ENCODE measurements at places on chromosomes 6 and 20.

DNA sequence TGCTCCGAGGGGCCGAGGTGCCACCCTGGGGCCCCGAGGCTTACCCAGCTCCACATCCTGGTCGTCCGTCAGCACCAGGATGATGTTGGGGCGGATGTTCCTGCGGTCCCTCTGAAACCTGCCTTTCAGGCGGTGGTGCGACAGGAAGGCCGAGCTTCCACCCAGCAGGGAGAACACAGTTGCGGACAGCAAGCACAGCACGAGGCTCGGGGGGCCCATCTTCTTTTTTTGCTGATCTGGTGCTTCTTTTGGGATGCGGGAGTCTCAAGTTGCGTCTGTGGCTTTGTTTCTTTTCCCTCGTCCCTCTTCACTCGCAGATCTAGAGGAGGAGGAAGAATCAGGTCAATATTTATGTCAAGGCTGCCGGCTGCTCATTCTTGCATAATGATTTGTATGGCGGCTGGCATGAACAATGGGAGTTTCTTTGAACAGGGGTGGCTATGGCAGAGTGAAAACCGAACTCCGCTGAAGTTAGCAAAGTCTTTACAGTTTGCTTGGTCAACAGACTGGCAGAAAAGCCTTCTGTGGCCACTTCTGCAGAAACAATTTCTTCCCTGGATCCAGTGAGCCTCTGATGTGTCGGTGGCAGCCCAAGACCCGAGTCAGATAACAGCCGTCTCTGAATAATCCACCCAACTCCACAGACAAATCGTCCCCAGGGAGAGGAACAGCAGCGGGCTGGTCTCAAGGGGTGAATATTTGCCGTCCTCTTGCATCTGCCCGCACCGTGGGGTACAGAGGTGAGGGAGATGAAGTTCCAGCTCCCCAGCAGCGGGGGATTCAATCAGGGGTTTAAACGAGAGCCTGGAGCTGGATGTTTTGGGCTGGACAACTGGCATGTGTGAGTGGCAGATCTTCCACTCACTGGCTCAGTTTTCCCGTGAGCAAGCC lies 27.9 kb downstream of the SULF2 start:
- no peak for DNase-seq

DNA sequence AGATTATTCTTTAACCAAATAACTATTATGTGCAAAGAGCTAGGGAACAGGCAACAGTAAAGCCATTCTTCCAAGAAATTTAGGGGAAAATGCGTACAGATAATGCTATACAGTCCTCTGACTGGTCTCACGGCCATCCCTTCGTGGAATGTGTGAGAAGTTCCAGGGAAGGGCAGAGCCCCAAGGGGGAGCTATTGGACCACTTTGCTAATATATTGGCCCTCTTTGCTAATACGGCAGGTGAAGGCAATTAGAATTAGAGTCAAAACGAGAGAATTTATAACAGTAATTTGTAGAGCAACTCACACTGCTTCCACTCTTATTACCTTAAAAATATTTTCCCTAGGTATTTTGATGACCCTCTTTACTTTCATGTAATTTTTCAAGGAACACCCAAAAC lies 140.4 kb downstream of the IMPG1 start:
- no peak for DNase-seq

DNA sequence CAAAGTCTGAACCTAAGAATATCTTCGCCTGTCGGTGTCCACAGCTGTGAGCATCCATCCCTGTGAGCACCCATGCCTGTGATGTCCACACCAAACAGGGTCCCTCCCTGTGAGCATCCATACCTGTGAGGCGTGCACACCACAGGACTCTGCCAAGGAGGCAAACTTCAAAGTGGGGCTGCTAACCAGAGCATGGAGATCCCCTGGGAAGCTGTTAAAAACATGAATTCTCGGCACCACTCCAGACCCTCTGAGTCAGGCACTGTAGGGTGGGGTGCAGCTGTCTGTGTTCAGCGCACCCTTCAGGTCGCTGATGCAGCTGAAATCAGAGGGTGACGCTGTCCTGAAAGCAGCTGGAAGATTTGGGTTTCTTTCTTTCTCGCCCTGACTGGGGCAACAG lies 85.4 kb upstream of the NXT1 start:
- DNase-seq = no peak

DNA sequence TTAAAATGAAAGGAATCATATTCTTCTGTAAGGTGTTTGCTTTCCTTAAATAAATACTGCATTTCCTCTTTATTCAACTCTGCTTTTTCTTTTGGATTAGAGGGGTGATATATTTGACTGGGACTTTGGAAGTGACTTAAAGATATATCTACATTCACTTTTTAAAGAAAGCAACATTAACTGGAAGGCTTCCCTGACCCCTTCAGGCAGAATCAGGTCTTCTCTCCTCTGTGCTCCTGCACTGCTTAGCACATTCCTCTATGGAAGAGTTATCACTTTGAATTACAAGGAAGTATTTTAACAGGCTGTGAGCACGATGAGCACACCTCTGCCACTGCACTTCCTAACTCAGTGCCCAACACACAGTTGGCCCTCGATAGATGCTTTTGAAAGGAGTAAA lies 59.2 kb upstream of the POU3F2 start:
- no peak for DNase-seq

DNA sequence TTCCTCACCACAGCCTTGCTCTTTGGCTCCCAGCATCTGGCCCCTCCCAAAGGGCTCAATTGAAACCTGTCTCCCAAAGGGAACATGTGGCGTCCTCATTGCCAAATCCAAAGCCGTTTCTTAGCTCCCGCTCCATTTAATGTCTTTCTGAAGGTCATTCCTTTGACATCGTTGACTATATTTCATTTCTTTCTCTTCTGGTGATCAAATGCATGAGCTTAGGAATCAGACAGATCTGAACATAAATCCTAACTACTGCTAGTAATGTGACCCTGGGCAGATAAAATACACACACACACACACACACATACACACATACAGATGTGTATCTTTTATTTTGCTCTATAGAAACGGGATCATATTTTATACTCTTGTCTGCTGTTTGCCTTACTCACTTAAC lies 964.7 kb upstream of the FLRT3 start:
- no peak for DNase-seq

DNA sequence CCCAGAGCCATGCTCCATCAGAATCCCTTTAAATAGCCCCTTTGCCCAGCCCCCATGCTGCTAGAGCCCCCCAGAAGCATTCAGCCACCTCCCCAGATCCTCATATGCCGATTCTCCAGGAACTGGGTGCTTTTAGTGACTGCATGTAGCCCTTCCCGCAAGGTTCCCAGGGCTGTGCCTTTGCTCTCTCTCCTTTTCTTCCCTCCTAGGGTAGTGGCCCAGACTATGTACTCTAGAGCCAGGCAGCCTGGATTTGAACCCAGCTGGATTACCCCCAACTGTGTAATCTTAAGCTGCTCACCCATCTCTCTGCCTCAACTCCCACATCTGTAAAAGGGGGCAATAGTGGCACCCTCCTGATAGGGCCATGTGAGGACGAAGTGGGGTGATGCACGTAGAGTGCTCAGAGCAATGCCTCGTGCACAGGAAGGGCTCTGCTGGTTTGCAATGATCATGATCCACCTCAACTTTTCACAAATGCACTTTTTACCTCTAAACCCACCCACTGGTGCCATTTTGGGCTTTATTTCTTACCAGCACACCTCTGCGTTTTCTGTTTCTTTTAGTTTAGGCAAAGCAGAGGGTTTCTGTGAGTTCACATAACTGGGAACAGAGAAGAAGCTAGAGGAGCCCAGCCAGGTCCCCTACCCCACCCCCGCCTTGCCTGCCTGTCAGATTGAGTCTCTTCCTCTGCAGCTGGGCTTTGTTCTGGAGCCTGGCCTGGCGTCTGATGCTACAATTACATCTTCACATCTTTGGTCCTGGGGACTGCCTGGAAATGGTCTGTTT lies 396.5 kb downstream of the RNGTT start:
- no peak for DNase-seq

- DNase-seq = no peak
These were observed 470.4 kb downstream of the TFAP2B start for GRCh38 chr6:51289041-51289440.

DNA sequence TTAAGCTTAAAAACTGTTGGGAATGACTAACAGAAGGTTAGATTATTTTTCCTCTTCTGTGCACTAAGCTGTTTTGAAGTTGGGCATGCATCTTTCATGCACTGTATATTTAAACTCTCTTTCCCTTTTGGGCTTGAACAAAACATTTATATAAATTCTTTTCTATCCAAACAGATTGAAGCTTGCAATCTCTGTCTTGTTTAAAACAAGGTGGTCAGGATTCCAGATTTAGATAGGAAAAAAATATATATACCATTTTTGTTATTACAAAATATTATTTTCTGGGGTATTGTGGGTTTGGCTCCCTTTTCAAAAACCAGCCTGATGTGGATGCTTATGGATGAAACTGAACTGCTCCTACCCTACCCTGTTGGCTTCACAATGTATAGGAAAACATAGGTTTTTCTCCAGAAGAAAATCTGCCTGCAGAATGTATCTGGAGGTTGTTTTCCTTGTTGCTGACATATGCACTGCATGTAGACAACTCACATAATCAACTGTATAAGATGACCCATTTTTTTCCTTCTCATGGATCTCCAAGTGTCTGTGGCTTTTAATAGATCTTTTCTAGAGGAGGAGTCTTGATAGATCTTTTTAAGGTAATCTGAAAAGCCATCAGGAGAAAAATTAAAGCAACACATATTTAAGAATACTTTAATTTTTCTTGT lies 146.3 kb downstream of the PRL start:
- no peak for DNase-seq

GRCh38 chr6:32664827-32665362 lies 1.6 kb downstream of the HLA-DQB1 start:
- peak; percentile 29 for DNase-seq

- DNase-seq = no peak
These were observed 28.9 kb downstream of the CLIC5 start for GRCh38 chr6:45986746-45987274.

DNA sequence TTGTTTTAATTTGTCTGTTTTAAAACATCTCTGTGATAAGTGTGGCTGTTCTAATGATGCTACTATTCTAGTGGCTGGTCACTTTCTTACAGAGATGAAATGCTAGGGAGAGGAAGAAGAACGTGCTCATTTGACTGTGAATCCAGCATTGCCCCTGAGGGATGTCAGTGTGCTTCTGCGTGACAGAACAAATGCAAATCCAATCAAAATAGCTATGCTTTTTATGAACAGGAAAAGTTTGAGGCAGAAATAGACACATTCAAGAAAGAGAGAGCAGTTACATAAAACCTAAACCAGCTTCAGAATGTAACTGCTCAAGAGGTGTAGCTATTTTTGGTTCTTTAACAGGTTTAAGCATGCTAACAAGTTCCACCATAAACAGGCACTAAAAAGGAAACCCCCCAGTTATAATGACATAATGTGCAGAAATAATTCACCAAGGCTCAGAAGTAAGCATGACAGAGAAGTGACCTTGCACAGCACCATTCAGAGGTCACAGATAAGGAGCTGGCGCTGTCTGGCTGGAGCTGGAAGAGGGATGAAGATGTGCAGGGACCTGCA lies 385.3 kb downstream of the EPM2A start:
- no peak for DNase-seq

DNA sequence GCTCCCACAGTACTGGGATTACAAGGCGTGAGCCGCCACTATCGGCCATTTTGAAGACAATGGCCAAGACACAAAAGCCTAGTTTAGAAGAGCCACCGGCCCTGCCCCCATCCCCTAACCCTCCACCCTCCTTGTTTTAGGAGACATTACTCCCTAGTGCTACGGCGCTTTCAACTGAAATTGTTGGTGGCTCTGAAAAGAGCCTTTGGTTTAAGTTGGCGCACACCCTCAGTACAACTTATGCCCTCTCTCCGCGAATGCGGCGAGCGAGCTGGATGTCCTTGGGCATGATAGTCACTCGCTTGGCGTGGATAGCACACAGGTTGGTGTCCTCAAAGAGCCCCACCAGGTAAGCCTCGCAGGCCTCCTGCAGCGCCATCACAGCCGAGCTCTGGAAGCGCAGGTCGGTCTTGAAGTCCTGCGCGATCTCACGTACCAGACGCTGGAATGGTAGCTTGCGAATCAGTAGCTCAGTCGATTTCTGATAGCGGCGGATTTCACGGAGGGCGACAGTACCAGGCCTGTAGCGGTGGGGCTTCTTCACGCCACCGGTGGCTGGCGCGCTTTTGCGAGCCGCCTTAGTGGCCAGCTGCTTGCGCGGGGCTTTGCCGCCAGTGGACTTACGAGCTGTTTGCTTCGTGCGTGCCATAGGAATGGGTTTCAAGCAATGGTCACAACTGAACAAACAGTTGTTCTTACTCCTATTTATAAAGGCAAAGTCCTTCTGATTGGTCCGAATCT lies 114.9 kb upstream of the BTN3A2 start:
- peak; percentile 71 for DNase-seq

- DNase-seq = peak; percentile 65
These were observed 58.2 kb downstream of the TRIM27 start for GRCh38 chr6:28865401-28866204.

- no peak for DNase-seq
These were observed 7.4 kb downstream of the ITPR3 start for GRCh38 chr6:33628401-33628964.

DNA sequence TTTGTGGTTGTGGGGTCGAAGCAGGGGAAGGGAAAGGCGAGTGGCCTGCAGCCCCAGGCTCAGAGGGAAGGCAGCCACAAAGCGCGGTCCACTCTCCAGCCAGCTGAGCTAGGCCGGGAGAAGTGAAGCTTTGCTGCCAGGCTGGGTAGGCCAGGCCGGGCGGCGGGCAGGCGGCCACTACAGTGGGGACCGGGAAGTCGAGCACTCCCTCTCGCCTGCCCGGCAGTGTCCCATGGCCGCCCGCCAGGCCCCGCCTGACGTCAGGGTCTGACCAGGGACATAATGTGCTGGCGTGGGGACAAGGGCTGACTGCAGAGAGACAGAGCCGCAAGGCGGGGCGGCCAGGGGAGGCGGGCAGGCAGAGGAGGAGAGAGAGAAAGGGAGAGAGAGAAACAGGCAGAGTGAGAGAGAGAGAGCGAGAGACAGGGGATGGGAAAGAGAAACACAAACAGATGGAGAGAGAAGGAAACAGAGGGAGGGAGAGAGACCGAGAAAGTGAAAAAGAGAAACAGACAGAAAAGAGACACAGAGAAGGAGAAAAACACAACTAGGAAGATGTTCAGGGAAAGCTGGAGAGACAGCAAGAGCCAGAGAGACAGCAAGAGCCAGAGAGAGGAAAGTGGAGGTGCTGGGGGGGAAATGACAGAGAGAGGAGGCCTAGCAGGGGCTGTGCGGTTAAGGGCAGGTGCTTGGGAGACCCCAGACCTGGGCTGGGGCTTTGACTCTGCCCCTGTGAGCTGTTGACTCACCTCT lies 94.5 kb upstream of the PTPN1 start:
- DNase-seq = no peak

- DNase-seq = no peak
These were observed 302.2 kb upstream of the EPHA7 start for GRCh38 chr6:93721386-93722048.

- no peak for DNase-seq
These were observed 90.4 kb downstream of the SLC2A10 start for GRCh38 chr20:46799781-46800408.

DNA sequence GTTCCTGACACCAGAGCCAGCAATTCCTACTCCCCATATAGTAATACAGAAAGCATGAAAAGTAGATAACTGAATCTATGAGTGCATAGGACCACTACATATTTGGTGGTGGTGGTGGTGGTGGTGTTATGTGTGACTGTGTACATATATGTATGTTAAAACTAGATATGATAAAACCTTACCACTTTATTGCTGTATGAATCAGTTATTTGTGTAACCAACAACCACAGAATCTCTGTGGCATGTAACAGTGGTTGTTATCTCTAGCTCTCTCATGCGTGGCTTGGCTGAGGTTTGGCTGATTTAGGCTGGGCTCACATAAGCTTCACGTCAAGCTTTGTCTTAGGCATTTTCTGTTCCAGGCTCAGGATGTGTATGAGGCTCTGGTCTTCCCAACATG lies 55.7 kb downstream of the PLCB1 start:
- DNase-seq = no peak

- DNase-seq = no peak
These were observed 9.1 kb upstream of the BRPF3 start for GRCh38 chr6:36187446-36187845.
